ENCODE measurements at places on chromosomes 2 and 18.
A peak's percentile ranks its signal among the peaks of the same experiment; 100 is the strongest.

DNA sequence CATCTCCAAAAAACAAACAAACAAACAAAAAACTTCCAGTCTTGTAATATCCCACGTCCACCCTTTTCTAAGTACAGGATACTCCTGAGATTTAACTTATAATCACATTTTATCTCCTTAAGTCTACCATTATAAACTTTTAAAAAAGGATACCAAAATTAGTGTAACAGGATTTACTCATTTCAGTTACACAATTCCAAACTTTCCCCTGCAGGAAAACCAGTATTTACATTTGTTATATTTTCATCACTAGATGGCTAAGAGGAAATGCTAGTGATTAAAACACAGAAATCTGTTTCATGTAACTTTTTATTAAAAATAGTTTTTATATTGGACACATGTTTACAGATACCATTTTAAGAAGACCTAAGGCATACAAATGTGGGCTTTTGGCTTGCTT, 27.5 kb downstream of the CFAP36 start:
- no peak for DNase-seq

- no peak for DNase-seq
These were observed 165.0 kb upstream of the CCDC68 start for GRCh38 chr18:55124078-55124763.

- no peak for DNase-seq
These were observed 309.7 kb downstream of the GULP1 start for GRCh38 chr2:188601391-188601790.

DNA sequence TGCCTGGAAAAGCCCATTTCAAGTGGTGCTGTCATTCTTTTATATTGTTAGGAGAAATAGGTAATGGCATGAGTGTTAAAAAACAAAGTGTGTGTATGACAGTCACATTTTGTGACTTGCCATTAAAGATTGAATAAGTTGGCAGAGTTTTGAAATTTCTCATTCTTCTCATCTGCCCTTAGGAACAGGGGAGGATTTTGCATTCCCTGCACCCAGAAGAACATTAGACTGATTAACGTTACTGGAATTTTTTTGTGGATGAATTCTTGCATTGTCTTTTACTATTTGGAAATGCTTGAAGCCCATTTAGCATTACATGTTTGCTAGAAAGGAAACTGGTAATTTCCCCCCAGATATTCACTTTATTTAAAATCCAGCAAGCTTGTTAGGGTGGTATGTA, 162.2 kb downstream of the BABAM2 start:
- DNase-seq = no peak

GRCh38 chr2:168194784-168195522, 52.4 kb downstream of the STK39 start:
- no peak for DNase-seq

- no peak for DNase-seq
These were observed 233.2 kb upstream of the TCF4 start for GRCh38 chr18:55821219-55821618.

DNA sequence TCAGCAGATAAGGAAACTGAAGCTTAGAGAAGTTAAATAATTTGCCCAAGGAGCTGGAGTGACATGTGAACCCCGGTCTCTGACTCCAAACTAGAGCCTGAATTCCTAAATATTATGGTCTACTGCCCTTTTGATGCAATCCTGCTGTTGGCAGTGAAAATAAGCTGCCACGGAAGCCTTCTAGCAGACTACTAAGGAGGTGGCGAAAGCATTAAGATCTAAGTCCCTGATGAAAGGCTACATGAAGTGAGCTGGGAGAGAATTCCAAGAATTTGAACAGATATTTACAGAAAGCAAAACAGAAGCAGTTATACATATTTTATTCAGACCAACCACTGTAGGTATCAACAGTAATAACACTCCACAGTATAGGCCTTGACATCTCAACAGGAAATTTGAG, 28.1 kb downstream of the TRMT61B start:
- no peak for DNase-seq

GRCh38 chr2:203951366-203951902, 14.9 kb downstream of the ICOS start:
- DNase-seq = no peak

DNA sequence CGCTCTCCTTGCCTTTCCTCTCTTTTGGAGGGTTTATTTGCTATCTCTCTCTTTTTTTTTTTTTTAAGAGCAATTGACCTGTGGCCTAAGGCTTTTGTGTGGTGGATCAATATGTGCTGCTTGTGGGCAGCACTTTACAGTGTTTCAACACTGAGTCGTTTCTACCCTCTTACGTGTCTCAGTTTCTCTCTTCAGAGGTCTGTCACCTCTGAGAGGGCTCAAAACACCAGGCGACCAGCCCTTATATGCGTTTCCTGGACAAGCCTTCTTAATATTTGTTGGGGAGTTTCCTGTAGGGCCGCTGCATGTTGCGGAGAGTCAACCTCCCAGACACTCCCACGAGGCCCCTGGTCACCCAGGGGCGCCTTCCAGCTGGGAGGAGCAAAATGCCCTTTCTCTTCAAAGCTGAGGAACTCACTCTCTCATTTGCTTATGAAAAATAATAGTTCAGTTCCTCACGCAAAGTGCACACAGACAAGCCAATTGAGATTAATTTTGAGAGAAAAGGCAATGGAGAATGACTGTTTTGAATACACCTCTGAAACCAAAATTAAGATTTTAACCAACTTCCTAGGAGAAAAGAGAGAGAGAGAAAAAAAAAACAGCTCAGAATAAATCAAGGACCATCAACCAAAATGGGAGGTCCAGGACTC, 96.3 kb upstream of the B3GNT2 start:
- DNase-seq = no peak

DNA sequence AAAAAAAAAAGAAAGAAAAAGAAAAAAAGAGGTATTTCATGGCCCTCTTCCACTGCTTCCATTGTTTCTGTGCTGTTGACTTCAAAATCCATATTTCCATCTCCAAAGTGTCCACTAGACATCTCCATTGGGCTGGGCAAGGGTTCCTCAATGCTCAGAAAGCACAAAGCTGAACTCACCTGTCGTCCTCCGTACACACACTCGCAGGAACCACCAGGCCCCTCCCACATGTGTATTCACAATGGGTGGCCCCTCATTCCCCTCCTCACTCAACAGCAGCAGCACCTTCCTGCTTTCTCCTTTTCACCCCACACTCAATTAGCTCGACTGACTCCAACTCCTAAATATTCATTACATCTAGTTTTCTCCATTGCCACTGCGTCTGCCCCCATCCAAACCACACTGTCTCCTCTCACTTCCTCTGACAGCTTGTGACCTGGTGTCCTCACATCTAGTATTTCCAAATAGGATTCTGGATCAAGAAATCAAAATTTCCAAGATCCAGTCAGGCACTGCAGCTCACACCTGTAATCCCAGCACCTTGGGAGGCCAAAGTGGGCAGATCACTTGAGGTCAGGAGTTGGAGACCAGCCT, 25.2 kb downstream of the OSBPL1A start:
- DNase-seq = no peak

- DNase-seq = no peak
These were observed 89.8 kb downstream of the TGOLN2 start for GRCh38 chr2:85237849-85238565.

- DNase-seq = no peak
These were observed 20.1 kb downstream of the DYSF start for GRCh38 chr2:71473346-71474031.

GRCh38 chr2:214127170-214127569, 283.7 kb upstream of the VWC2L start:
- DNase-seq = no peak

DNA sequence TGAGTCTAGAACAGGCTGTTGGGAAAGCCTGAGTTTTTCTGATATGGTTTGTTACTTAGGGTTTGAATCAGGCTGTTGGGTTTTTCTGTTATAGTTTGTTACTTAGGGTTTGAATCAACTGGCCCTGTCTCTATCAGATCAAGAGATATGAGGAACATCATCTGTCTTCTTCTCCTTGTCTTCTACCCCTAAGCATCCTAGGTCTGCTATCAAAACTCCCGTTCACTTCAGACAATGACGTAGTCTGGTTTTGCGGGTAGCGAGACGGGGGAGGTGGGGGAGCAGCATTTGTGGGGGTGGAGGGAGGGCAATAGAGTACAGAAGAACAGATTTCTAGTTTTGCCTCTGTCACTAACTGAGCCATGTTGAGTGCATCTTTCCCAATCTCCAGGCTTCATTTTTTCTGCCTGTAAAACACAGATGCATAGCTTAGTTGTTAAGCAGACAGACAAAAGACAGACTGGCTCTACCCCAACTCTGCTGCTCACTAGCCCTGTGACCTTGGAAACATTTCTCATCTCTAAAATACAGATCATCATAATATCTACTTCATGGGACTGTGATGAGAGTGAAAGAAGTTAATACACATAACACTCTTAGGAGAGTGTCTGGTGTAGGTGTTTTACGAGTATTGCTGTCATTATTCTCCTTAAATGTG, 9.1 kb downstream of the TNP1 start:
- no peak for DNase-seq

DNA sequence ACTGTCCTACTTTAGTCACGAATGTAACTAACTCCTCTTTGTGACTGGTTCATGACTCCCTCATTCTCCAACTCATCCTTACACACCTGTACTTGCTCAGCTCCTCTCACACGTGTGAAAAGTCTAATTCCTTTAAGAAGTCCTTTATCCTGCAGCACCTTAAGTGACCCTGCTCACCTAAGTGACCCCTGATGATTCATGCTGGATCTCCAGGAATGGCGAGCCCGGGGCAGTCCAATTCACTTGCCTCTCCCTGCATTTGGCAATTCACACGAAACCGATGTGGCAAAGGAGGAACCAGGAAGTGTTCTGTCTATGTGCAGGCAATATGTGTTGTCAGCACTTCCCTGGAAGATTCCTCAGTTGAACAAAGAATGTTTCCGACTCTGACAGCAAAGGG, 189.8 kb upstream of the NABP1 start:
- no peak for DNase-seq

GRCh38 chr2:82675186-82675585, 1783.9 kb downstream of the SUCLG1 start:
- no peak for DNase-seq

- peak; percentile 26 for DNase-seq
These were observed 21.7 kb downstream of the LBH start for GRCh38 chr2:30252723-30253701.

DNA sequence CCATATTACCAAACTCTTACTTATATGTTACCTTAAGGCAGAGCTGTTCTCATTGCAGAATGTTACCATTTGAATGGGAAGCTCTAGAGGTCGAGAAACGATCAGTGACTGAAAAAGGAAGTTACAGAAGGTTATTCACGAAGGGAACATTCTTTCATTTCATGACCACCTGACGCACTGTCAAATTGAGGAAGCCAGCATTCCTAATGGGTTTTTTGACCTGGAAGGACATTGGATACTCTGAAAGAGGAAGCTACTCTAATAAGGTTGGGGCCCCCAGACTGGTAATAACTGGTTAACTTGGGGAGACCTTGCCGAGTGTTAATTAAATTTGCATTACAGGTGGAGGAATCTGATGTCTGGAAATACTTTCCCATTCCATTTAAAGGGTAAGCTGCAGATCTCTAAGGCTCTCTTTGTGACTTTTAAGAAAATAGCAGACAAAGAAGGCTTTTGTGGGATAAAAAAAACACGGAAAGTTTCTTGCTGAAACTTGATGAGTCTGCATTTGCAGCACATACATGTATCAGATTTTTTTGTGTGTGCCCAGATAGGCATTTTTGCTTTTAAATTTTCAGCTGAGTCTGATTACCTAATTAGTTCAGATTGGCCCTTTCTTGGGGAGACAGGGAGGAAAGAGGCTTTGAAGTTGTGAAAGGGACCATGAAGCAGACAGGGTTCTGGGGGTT, 137.1 kb downstream of the LTBP1 start:
- peak; percentile 34 for DNase-seq

DNA sequence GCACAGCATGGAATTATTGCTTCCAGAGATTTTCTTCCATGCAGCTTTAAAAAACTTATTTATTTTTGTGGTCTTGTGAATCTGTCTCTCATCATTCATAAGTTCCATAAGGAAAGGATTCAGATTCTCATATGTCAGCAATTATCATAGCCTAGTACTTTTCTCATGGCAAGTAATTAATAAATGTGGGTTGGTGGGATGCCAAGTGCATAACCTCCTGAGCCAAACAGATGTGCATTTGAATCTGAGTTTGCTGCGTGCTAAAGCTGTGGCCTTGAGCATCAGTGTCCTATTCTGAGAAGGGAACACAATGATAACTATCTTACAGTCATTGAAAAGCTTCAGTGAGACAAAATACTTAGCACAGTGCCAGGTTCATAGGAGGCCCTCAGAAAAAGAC, 331.9 kb downstream of the PDE11A start:
- no peak for DNase-seq

DNA sequence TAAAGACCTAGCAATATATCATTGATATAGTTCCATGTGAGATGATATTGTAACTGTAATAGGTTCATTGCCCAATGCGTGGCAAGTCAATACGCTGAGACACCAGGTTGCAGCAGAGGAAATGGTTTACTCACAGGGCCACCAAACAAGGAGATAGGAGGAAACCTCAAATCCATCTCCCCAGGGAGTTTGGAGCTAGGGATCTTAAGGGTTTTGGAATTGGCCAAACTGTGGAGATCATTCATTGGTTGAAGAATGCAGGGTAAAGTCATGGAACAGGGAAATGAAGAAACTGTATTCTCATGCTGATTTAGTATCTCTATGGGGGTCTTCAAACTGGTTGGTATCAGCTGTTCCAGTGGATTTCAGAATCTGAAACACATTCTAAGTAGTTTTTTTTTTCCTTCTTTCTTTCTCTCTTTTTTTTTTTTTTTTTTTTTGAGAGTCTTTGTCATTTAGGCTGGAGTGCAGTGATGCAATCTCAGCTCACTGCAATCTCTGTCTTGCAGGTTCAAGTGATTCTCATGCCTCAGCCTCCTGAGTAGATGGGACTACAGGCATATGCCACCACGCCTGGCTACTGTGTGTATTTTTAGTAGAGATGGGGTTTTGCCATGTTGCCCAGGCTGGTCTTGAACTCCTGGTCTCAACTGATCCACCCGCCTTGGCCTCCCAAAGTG, 30.7 kb upstream of the PPM1B start:
- DNase-seq = no peak

DNA sequence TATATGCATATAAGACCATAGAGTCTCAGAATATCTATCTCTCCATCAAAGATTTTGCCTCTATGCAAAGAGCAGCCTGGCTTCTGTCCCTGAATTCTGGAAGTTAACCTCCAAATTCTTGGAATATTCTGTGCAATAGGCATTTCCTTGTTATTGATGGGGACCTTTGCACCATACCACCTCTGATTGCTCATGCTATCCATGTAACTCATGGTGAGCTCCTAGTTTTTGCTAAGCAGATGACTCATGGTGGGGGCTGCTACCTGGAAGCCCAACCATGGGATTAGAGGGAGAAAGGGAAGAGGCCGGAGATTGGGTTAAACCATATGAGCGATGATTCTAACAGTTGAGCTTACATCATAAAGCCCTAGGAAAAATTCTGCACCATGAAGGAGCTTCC, 310.2 kb upstream of the FIGN start:
- DNase-seq = no peak

Measured in pons (tissue), 1 donor.